HepG2 (cell line): ENCODE measurements at places on chromosomes 1 and 21.
A peak's percentile ranks its signal among the peaks of the same experiment; 100 is the strongest.

GRCh38 chr1:112058815-112059450, 69.5 kb upstream of the KCND3 start:
- peak; percentile 5 for DNase-seq

GRCh38 chr1:41153750-41154274, 88.3 kb downstream of the SCMH1 start:
- DNase-seq = no peak

- DNase-seq = no peak
Observed at GRCh38 chr1:84743896-84744295, 53.6 kb upstream of the SSX2IP start.

- no peak for DNase-seq
Observed at GRCh38 chr21:35777081-35777480, 283.2 kb downstream of the SETD4 start.

DNA sequence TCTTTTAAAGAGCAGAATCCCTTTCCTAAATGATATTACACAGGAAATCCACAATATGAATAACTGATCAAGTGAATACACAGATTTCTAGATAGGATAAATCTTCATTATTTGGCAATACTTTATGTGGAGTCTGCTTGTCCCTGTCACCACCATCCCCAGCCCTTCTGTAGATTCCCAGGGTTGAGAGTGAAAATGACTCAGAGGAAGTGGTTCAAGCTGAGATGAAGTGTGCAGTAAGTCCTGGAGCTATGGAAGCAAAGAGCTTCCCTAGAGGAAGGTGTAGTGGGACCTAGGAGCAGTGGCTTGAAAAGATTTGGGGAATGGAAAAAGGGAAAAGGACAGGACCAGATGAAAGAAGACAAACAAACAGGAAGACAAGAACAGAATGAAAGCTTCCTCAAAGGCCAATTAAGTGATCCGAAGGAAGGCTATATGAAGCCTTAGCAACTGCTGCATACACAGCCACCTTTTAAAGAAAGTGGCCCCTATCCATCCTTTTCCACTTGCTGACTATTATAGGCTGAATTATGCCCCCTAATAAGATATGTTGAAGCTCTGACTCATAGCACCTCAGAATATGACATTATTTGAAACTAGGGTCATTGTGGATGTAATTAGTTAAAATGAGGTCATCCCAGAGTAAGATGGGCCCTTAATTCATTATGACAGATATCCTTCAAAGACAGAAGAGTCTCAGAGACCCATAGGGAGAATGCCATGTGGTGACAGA, 96.5 kb upstream of the CAMK1G start:
- DNase-seq = no peak

DNA sequence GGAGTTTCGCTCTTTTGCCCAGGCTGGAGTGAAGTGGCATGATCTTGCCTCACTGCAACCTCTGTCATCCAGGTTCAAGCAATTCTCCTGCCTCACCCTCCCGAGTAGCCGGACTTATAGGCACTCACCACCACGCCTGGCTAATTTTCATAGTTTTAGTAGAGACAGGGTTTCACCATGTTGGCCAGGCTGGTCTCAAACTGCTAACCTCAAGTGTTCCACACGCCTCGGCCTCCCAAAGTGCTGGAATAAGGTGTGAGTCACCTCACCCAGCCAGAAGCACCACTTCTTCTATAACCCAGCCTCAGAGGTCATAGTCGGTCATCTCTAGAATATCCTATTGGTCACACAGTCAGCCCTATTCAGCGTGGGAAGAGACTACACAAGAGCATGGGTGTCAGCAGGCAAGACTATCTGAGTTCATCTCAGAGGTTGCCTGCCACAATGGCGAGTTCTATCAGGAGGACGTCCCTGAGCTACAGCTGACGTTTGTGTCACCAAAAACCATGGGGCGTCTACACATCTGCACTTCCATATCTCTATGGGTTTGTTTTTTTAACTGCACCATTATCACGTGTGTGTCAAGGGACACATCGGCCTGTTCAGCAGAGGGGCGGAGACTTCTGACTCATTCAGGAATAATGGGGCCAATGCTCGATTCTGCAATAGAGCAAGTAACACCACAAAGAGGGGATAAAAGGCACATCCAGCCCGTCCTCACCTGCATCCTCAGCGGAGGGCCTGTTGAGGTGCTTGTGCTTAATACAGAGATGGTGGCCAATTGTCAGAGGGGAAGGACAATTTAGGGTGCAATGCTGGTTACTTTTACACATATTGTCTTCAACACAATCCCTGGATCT, 256.3 kb upstream of the IRF2BP2 start:
- DNase-seq = peak; percentile 81

DNA sequence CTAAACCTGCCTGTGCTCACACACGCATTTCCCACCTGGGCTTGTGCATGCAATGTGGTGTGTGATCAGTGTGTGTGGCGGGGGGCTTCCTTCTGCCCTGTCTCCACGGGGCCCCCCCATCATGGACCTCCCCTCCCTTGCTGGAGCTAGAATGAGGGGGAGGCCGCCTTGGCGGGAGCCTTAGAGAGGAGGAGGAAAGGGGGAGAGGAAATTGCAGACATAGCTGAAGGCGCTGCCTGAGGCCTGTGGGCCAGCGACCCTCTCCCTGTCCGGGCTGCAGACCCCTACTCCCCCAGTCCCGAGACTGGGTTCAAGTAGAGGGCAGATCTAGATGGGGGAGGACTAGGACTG, 883 bp upstream of the EVA1B start:
- DNase-seq = no peak

DNA sequence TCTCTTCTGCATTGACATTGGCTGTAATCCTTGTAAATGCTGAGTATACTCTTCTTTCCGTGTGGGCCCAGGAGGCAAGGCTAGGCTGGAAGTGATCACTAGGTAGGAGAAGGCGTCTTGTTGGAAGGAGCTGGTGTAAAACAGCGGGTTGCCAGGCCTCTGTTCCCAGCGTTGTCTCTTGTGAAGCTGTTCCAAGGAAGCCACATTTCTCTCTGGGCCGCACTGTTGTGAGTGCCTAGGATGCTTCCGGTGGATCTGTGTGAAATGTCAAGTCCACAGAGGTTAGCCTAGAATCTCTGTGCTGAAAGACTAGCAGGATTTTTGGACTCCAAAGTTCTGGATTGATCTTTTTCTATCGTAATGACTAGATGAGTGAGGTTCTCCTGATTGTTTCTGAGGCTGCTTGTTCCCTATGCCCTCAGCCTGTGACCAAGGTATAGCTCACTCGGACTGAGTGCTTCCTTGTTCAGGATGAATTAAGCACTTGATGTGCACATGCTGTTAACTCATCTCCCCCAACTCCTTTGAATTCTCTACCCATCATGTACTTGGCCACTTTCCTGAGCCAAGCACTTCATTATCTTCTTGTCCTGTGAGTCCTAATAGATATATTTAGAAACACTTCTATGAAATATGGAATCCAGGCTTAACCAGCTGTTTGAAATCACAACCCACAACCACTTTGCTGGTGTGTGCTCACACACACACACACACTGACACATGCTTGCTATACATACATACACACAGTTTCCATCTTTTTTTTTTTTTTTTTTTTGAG, 63.3 kb downstream of the PBX1 start:
- DNase-seq = no peak

DNA sequence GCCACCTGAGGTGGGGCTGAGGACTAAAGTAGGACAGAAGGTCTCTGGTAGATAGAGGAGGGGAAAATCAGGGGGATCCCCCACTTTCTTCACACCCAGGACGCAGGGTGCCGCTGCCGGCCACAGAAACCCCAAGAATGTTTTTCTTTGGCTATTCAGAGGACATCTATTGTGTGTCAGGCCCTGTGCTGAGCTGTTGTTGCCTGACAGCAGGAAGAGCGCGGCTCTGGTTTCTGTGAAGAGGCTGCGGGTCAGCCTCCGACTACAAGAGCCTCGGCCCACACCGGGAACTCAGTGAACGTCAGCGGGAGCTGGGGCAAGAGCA, 407 bp upstream of the PIGV start:
- DNase-seq = no peak

DNA sequence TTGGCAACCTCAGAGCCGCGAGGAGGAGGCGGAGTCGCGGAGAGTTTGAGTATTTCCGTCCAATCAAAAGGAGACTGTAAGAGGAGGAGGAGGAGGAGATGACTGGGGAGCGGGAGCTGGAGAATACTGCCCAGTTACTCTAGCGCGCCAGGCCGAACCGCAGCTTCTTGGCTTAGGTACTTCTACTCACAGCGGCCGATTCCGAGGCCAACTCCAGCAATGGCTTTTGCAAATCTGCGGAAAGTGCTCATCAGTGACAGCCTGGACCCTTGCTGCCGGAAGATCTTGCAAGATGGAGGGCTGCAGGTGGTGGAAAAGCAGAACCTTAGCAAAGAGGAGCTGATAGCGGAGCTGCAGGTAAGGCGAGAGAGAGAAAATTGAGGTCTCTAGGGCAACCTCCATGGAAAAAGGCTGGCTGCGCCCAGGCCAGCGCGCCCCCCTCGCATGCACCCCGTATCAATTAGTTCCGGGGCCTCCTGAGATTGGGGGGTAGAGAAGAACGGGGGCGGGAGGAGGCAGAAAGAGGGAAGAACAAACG, at the start of gene PHGDH:
Gene PHGDH, plus strand, starts transcription at position 131 of the 538 bp plus-strand sequence. Its CDS starts 89 bp downstream, at position 220.
- peak; percentile 76 for DNase-seq

DNA sequence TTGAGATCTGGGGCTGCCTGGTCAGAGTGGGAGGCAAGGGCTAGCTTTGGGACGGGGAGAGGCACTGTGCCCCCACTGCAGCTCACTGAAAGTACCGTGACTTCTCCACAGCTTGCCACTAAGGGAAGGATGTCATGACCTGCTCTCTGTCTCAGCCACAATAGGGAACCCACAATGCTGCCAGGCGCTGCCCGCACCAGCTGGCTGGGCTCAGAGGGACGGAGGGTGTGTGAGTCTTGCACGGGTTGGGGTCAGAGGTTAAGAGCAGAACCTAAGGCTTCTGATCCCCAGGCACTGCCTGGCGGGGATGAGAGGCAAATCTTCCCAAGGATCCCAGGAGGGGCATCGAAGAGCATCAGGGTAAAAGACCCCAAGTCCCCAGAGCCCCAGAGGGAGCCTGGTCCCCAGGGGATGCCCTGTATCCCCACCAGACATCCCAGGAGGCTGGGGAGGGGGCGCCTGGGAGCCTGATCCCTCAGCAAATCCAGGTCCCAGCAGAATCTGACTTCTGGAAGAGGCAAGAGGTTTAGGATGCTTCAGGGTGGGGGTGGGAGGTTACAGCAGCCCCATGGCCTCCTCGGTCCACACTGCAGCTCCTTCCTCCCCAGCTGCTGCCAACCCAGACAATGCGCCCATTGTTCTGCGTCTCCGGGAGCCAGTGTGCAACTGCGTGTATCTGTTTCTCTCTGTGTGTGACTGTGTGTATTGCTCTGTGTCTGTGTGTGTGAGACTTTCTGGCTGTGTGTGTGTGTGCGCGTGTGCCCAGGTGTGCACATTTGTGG, 2.0 kb upstream of the MARCKSL1 start:
- DNase-seq = peak; percentile 76

DNA sequence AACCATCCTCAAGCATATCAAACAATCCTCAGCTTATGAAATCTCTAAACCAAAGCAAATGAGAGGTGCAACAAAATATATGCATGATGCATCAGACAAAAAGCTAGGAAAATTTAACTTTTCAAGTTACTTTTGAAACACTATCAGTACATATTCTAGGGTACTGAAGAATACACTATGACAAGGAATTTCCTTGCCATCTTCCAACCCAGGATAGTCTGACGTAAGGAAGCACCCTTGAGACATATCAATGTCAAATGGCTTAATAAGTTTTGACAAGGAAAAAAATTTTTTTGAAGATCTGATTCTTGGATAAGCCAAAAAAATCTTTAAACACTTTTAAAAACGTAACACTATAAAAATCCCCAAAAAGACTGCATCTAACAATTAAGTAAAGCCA, 64.9 kb downstream of the KIFAP3 start:
- DNase-seq = no peak

DNA sequence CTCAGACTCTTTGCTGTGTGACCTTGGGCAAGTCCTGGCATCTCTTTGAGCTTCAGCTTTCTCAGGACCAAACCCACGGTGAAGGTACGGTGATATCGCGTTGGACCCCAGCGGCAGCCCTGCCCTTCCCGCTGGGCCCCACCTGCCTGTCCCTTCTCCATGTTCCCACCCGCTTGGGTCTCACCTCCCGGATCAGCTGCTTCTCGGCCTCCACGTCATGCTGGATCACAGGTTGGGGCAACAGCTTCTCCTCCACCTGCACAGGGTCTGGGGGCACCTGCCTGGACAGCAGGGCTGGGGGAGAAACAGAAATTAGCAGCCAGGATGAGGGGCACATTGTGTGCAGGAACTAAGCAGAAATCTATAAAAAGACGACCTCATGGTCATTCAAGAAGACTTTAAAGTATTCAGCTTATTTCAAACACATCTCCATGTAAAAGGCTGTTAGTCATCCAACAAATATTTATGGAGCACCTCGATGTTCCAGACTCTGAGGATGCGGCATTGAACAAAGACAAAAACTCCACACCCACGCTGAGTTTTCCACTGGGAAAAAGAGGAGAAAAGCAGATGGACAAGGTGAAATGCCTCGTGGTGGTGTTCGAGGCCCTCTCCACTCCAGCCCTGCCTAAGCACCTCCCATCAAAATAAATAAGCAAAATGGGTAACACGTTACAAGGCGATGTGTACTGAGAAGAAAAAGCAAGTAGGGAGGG, 19.5 kb downstream of the KIF17 start:
- peak; percentile 34 for DNase-seq

- DNase-seq = no peak
Observed at GRCh38 chr1:76546354-76546933, 320.8 kb upstream of the ST6GALNAC5 start.

DNA sequence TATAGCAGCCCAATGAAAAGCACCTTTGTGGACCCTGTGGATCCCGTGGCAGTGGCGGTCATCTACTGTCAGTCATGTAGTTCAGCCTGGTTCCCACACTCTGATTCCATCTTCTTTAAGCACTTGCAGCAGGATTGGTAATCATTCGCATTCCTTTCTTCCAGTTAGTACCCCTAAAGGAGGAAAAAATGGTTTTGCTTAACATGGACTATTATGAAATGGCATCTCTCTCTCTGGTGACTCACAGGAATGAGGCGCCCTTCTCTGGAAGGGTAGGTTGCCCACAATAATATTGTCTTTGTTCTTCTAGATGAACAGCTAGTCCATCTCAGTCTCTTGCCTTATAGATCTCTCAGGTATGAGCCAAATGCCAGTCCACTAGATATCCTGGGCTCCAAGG, 127.9 kb upstream of the MROH9 start:
- no peak for DNase-seq

DNA sequence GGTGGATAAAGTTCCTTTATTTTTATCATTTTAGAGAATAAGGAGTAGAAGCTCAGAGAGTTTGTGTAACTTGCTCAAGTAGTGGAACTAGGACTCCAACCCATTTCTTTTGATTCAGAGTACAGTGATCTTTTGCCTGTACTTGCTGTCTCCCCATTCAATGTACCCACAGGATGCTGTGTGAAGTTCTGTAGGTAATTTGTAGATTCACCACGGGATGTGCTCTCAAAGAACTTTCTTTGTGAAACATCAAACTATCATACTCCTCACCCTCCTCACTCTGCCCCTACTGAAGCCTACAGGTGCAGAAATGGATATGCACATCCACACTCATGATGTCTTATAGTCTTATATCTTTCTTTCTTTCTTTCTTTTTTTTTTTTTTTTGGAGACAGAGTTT, 65.8 kb upstream of the HSPA13 start:
- no peak for DNase-seq

- no peak for DNase-seq
Observed at GRCh38 chr1:219559899-219560298, 53.0 kb downstream of the ZC3H11B start.

GRCh38 chr1:28646040-28646439, 2.4 kb upstream of the RNU11 start:
- peak; percentile 80 for DNase-seq
